ENCODE measurements at places on chromosomes 7 and 10.
A peak's percentile ranks its signal among the peaks of the same experiment; 100 is the strongest.

DNA sequence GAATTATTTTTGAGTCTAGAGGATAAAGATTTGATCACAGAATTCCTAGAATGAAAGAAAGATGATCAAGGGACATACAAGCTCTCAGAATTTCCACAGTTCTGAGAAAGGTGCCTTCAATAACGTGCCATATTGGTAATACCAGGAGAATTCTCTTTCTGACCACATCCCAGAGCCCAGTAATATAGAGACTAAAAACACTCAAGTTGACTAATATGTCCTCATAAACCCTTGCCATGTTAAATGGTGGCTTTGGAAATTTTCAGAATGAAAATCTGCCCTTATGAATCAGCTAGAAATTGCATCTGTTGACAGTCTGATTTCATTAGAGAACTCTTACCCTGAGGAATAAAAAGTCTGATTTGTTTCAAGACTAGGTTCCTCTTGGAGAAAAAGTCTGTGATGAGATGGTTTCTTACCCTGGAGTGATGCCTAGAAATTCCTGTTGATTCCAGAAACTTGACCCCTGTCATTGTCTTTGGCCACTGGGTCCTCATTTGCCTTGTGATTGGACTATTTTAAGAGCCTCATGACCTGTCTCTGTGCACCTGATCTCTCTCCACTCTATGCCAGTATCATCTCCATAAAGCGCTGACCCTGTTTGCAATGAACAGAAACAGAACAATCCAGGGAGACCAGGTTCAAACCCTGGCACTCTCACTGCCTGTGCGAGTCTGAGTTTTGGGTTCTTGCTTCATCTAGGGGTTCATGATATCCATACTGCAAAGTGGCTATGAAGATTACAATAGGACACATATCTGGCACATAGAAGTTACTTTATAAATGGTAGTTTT is 3.3 kb downstream of the IL2RA start:
- no peak for DNase-seq

DNA sequence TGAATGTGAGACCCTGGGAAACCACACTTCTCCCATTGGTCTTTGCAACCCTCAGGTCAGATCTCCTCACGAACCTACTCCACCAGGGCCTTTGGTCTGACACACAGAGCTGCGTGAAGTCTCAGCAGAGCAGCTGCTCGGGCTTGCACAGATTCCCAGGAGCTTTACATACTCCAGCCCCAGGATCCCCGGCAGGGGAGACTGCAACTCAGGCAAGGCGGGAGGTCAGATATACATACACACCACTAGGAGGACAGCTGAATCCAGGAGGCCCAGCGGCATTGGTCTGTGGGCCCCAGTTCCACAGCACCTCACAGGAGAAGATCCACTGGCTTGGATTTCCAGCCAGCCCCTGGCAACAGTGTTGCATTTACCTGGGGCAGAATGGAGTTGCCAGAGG is 239.2 kb downstream of the GPAM start:
- no peak for DNase-seq

DNA sequence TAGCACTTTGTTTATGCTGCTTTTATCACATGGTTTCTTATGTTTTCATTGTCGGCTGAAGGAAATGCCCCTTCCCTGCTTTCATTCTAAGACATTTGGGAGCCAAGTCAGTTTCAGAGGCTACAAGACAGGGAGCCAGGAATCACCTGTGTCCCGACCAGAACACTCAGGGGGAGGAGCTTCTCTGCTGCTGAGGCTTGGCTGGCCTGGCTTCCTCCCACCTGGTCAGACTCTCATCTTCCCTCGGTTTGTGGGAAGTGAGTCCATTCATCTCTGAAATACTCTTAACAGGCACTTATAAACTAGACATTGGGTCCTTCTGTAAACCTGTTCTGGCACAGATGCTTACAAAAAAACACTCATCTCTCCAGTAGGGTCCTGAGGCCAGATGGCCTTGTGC is 19.6 kb upstream of the GOLGA7B start:
- no peak for DNase-seq

GRCh38 chr7:148698397-148699023 is at the start of gene CUL1:
TSS of gene CUL1 (plus strand) at chr7:148698903. CDS start at chr7:148730123, 31,220 bp downstream.
- peak; percentile 83 for DNase-seq

DNA sequence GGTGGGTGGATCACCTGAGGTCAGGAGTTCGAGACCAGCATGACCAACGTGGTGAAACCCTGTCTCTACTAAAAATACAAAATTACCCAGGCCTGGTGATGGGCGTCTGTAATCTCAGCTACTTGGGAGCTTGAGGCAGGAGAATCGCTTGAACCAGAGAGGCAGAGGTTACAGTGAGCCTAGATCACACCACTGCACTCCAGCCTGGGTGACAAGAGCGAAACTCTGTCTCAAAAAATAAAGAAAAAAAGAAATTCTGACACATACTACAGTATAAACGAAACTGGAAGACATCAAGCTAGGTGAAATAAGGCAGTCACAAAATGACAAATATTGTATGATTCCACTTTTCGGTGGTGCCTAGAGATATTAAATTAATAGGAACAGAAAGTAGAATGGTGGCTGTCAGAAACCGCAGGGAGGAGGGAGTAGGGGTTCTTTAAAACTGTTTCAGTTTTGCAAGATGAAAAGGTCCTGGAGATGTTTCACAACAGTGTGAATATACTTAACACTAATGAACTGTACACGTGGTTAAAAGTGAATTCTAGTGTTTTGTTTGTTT is 23.2 kb downstream of the PILRA start:
- peak; percentile 22 for DNase-seq

DNA sequence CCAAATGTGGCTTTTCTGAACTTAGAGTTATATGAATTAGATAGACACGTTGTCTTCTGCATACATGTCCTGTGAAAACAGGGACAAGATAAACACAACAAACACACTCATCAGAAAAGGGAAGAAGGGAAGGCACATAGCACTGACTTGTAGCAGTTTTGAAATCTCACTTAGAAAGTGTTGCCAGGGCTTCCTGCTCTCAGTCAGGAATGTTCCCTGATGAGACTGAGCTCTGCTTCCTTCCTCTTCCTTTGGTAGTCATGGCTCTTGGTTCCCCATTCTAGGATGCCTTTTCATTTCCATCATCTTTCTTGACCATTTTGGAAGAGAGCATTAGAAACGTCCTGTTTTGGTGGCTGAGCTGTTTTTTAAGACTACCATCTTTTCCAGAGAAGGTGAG is 233.8 kb upstream of the LYZL1 start:
- no peak for DNase-seq

DNA sequence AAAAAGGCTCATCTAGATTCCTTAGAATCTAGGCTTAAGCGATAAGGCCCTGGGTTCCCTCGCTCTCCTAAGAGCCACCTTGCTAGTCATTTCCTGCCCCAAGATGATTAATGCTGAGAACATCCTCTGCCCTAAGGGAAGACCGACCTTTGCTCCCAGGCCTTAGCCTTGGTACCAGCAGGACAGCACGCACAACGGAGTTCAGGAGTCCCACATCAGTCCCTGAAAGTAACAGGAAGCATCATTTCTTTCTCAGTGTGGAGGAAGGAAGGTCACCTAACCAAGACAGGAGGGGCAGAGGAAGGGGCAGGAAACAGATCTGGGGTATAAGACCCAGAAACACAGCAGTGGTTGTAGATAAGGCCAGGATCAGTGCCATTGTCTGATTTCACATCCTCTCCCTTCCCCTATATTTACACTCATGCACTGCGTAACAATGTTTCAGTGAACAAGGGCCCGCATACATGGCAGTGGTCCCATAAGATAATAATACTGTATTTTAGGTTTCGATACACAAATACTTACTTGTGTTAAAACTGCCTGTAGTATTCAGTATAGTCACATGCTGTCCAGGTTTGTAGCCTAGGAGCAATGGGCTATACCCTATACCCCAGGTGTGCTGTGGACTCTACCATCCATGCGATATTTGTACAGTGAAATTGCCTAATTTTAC is 8.1 kb upstream of the FAM107B start:
- DNase-seq: no peak

- no peak for DNase-seq
These were observed 18.7 kb downstream of the SRRM3 start for GRCh38 chr7:76220185-76221057.

DNA sequence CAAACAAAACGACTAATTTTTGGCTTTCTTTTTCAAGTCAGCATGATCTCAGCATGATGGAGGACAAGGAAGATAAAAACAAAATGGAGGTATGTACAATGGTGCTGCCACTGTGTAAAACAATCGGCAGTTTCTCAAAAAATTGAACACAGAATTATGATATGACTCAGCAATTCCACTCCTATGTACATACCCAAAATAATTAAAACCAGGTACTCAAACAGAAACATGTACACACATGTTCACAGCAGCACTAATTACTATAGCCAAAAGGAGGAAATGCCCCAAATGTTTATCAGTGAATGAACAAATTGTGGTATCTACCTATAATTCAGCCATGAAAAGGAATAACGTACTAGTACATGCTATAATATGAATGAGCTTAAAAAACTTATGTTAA is 29.9 kb downstream of the SNX13 start:
- no peak for DNase-seq

DNA sequence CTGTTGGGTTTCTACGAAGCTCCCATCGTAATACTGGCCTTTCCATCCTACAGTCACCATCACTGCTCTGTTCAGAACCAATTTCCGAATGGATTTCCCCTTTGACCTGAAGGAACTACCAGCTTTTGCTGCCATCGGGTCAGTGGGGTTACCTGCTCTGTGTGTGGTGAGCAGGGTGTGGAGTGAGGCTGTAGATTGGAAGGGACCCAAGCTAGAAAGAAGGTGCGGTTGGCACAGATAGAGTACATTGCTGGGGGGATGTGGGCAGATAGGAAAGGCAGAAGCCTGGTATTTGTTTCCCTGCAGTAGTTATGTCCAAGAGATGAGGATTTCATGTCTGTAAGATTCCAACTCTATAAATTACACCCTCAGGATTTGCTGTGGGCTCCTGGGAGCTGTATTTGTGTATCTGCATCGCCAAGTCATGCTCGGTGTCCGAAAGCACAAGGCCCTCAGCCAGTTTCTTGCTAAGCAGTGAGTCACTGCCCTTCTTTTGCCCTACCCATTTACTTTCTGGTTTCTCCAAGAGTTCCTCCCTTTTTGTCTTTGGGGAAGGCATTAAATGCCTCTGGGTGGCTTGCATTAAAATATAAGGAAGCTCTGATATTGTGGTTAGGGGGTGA is 15.4 kb downstream of the CLCN1 start:
- DNase-seq: no peak

GRCh38 chr7:98668255-98668654 is 51.2 kb downstream of the NPTX2 start:
- DNase-seq: no peak

DNA sequence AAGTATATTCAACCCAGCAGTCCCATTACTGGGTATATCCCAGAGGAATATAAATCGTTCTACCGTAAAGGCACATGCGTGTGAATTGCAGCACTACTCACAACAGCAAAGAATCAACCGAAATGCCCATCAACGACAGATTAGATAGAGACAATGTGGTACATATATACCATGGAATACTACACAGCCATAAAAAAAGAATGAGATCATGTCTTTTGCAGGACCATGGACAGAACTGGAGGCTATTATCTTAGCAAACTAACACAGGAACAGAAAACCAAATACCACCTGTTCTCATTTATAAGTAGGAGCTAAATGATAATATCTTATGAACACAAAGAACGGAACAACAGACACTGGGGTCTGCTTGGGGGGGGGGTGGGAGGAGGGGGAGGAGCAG is 44.3 kb upstream of the KLHL7 start:
- DNase-seq: no peak

- DNase-seq: no peak
These were observed 158.6 kb downstream of the KCNMA1 start for GRCh38 chr10:77478962-77479359.

- DNase-seq: no peak
These were observed 71.2 kb upstream of the INSIG1 start for GRCh38 chr7:155226261-155227003.

GRCh38 chr10:4034907-4035598 is 250.0 kb upstream of the KLF6 start:
- DNase-seq: no peak

GRCh38 chr10:85917601-85918000 is 449.0 kb downstream of the GRID1 start:
- DNase-seq: no peak

DNA sequence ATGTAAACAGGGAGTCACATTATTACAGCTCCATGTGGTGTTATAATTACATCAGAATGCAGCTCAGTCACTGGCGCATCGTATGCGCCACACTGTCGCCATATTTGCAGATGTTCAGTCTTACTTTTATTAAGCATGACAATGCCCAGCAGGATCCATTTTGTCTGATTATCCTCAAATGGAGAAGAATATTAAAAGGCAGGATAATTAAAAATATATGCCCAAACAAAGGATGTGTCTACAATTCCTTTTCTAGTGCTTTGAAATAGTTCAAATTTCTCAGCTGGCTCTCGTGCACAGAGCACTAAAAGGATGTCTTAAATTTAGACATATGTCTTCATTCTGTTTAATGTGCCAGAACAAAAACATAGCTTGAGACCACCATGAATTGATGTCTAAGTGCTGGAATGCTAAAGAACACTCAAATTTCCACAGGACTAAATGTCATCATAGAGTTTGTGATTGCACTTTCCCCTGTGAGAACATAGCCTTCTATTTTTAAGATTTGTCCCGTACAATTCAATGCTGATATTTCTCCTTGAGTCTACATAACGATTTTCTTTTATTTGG is 168.0 kb downstream of the DKK1 start:
- DNase-seq: no peak

GRCh38 chr7:150450491-150451001 is at the start of gene GIMAP8:
TSS of gene GIMAP8 (plus strand) at chr7:150450630. CDS start at chr7:150466699, 16,069 bp downstream.
- peak; percentile 40 for DNase-seq

DNA sequence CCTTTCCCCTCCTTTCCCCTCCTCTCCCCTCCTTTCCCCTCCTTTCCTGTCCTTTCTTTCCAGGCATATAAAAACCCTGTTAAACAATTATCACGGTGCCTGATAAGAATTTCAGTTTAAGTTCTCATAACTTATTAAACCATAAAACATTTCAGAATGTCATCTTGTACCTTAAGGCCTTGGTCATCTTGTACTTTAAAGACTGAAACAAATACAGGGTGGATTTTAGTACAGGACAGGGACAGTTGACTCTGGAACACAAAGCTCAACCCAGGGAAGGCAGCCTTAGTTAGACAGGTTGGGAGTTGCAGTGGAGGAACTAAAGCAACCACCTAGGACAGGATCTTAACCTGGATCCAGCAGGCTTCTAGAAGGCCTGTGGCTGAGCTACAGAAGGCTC is 1.2 kb downstream of the AGR3 start:
- no peak for DNase-seq
